EL (cell line): ENCODE measurements at places on chromosomes 16 and 17.

- no peak for DNase-seq
Measured at GRCh38 chr16:57999971-58000705, at the start of gene ZNF319. ZNF319 (minus strand) TSS chr16:58000672; CDS start chr16:57998265, 2,407 bp downstream.

DNA sequence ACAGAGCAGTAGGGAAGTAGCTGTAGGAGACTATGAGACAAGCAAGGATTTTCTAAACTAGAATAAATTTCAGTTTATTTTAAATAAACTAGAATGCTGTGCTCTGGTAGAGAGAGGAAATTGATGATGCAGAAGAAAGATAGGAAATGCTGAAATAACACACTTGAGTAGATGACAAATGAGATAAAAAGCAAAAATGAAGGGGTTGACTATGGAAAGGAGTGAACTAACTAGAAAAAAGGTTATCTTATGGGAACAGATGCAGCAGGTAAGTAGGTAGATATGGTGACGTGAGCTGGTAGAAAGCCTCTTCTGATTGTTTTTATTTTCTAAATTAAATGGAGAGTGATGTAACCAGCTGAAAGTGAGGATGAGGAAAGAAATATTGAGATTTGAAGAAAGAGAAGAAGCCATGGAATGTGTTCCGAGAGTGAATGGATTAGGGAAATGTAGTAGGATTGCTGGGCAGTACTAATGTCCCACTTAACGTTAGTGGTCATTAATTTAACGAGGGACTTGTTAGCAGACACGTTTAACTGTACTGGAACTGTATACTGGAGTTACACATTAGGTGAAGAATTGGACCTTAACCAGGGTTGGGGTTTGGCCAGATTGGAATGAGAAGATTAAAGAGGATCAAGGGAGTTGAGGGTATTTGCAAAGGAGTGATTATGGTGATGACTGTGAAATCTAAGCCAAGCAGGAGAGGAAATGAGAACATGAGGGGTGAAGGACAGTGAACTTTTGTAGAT lies 196.5 kb downstream of the TANC2 start:
- DNase-seq, result no peak

DNA sequence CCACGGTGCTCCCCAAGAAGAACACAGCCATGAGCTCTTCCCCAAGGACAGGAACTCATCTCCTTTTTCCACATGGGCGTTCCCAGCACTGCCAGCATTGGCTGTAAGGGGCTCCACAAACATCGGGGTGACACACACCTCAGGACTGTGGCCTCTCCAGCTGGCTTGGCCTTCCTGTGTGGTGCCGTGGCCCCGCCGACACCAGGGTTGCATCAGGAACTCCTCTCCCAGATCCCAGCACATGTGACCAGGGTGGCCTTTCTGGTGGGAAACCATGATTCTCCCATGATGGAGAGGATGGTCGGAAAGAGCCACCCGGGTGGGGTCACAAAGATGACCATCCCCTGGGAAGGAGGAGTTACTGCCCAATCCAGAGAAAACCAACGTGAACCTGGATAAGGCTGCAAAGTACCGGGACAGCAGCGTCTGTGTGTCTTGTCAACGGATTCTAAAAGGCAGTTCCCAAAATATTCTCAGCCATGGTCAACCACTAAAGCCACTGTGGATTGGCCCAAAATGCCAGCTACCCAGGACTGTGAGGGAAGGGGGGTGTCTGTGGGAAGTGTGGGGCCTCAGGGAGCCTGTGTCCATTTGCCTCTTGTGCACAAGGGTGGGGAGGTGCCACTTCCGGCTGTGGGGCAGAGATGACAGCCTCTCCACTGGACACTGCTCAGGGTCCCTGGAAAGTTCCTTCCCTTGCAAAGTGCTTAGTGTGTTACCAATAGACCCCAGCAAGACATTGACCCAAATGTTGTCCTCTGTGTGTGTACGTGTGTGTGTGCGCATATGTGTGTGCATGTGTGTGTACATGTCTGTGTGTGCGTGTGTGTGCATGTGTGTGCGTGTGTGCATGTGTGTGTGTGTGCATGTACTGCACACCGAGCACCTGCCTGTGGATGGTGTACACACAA lies 78.0 kb upstream of the CBX4 start:
- no peak for DNase-seq

GRCh38 chr17:32141258-32141657 lies 1.0 kb upstream of the RHOT1 start:
- peak; percentile 76 for DNase-seq

GRCh38 chr17:38442548-38442947 lies 14.3 kb downstream of the ARHGAP23 start:
- DNase-seq, result peak; percentile 69

DNA sequence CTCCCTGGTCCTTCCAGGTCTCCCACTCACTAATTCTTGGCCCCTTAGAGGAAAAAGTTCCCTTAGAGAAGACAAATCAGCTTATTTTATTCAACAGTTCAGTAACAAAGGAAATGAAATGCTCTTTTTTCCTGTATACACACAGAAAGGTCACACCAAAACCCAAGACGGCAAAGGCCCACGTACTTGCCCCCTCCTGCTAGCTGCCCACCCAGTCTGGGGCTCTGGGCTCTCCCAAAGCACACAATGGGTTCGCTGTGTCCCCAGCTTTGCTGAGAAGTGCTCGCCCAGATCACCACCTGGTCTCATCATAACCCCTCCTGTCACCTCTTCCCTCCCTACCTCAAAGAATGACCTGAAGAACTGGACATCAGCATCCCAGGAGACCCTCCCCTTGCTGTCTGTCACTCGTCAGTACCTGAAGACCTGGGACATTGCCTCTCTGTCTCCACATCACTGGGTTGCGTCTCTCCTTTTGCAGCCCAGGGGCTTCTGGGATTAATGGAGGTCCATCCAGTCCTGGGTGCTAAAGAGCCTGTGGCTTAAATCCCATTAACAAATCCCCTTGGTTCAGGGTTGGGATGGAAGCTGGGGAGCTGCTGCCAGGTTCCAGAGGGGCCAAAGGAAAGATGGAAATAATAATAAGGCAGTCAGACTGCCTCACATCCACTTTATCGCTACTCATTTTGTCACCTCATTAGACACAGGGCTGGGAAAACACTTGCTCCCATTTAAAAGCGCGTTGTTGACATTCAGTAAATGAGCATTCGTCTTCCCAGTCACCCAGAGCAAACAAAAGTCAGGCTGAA lies 3.3 kb downstream of the SLC6A4 start:
- DNase-seq, result no peak

GRCh38 chr17:17015230-17015629 lies 27.0 kb upstream of the MPRIP start:
- no peak for DNase-seq

- peak; percentile 66 for DNase-seq
Measured at GRCh38 chr16:87681981-87682570, 79.8 kb downstream of the JPH3 start.

DNA sequence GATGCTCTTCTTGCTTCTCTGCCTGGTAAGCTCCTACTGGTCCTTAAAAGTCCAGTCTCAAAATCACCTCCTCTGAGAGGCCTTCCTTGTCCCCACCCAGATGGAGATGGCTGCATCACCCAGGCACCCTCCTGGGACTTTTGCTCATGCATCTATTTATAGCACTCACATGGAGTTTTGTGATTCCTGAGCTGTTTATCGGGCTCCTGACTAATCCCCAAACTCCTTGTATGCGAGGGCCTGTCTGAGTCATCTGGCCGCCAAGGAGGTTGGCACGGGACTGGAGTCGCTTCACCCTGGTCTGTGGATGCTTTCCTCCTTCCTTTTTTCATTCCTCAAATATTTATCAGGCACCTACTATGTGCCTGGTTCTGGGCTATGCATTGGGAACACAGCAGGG lies 2.3 kb upstream of the MAP2K3 start:
- DNase-seq, result peak; percentile 99

GRCh38 chr17:42675348-42675964 lies 1.3 kb downstream of the PLEKHH3 start:
- peak; percentile 9 for DNase-seq
